ENCODE measurements at places on chromosomes 12 and 14.

DNA sequence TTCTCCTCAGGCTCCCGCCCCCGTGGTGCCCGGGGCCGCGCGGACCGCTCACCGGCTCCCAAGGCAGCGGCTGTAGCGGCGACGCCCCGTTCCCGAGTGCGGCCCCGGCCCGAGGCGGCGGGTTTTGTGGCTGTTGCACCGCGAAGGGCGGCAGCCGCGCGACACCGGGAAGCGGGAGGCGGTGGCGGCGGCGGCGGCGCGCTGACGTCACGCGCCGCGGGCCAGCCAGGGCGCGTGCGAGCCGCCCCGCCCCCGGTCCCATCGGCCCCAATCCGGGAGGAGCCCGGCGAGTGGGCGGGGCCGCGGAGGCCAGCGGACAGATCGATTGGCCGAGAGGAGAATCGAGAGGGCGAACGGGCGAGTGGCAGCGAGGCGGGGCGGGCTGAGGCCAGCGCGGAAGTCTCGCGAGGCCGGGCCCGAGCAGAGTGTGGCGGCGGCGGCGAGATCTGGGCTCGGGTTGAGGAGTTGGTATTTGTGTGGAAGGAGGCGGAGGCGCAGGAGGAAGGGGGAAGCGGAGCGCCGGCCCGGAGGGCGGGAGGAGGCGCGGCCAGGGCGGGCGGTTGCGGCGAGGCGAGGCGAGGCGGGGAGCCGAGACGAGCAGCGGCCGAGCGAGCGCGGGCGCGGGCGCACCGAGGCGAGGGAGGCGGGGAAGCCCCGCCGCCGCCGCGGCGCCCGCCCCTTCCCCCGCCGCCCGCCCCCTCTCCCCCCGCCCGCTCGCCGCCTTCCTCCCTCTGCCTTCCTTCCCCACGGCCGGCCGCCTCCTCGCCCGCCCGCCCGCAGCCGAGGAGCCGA lies at the start of gene YY1:
Gene YY1, plus strand, starts transcription at position 726 of the 792 bp plus-strand sequence. CDS start 101 bp downstream, outside the sequence.
- peak; percentile 82 for DNase-seq

DNA sequence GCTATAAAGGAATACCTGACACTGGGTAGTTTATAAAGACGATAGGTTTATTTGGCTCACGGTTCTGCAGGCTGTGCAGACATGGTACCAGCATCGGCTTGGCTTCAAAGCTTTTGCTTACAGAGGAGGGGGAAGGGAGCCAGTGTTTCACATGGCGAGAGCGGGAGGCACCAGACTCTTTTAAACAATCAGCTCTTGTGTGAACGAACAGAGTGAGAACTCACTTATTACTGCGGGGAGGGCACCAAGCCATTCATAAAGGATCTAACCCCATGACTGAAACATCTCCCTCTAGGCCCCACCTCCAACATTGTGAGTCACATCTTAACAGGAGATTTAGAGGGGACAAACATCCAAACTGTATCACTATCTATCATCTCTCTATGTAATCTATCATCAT lies 227.4 kb downstream of the TMEM132D start:
- peak; percentile 12 for DNase-seq

- DNase-seq: no peak
Measured at GRCh38 chr12:67474934-67475620, 173.5 kb upstream of the DYRK2 start.

DNA sequence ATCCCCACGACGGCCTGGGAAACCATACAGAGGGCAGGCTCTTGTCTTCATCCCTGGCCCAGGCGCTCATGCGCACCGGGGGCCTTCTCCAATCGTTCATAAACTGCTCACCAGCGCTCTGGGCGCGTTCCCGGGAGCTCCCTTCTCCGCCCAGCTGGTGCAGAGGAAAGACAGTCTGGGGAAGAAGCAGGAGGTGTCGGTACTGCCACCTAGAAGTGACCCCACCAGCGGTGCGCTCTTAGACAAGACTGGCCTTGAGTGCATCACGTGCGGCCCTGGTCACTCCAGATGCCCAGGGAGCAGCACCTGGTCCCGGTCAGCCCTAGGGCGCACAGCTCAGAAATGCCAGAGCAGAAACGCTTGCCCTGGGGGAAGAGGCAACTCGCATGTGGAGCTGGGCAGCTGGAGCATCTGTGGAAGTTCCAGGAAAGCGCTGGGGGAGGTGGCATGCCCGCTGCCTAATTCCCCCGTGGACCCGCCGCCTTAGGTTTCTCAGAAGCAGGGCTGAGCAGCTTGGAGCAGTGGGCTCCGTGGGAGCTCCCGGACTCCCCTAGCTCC lies 2.5 kb downstream of the GSC start:
- no peak for DNase-seq

DNA sequence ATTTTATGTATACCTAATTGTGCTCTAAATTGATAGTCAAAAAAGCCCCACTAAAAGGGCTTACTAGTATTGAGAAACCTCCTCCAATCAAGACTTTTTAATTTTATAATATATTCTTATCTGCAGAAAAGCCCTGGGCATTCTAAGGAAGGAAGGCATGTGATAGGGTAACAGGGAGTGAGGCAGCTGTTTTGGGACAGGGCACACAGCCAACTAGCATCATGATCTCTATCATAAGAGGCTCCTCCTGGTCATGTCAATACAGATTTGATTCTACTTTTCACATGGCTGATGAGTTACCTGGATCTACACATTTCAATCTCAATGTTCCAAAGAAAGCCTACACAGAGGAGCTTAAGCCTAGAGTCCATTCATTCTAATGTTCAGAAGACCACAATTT lies 9.1 kb downstream of the ADAM20 start:
- no peak for DNase-seq

GRCh38 chr14:37707716-37708115 lies 112.3 kb downstream of the TTC6 start:
- no peak for DNase-seq

DNA sequence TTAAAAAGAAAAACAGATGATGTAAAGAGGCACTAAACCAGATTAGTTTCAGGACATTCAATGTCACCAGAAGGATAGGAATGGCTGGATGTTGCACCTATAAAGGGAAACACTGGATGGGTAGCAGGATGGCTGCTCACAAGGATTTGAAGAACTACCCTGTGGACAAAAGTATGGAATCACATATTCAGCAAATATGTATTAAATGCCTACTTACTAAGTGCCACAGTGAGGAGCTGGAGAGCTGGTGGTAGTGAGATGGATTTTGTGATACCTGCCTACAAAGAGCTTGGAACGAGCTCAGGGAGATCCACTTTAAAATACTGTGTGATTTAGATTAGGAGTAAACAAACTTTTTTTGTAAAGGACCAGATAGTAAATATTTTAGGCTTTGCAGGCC lies 316.2 kb downstream of the PAWR start:
- DNase-seq: no peak

DNA sequence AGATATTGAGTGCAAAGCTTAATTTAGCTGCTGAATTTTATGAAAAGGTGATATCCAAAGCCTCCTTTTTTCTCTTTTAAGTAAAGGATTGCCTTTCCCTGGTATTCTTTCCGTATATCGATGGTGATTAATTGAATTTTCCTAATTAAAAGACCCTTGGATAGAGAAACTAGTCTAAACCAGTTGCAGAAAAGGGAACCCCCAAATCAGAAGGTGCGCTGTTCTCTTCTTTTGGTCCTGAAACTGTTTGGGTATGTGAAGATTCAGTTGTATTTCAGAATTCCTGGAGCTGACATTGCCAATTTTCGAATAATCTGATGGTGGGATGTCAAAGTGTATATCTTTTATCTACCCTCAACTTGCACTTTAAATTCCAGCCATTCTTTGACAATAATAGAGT lies 1.9 kb downstream of the GPHN start:
- DNase-seq: no peak

DNA sequence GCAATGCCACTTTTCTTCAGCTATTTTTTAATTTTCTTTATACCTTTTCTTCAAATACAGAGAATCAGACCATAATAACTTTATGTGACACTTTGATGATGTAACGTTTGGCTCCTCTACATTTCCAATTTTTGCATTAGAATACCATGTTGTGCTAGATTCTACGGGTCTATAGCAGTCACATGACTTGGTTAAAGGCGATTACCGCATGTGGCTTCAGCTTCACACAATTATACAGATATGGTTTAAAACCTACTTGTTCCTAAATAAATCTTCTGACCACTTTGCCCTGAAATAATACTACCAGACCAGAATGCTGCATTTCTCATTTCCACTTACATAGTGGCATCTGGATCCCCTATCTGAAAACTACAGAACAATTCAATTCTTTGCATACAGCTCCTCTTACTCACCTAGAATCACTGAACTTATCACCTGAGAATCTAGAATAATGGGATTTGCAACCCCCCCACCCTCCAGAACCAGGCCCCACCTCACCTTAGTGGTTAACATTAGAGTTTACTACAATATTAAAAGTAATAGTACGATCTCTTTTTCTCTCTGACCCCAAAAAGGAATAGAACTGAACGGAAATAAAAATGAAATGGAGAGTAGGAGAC lies 1.3 kb downstream of the MAX start:
- DNase-seq: no peak

DNA sequence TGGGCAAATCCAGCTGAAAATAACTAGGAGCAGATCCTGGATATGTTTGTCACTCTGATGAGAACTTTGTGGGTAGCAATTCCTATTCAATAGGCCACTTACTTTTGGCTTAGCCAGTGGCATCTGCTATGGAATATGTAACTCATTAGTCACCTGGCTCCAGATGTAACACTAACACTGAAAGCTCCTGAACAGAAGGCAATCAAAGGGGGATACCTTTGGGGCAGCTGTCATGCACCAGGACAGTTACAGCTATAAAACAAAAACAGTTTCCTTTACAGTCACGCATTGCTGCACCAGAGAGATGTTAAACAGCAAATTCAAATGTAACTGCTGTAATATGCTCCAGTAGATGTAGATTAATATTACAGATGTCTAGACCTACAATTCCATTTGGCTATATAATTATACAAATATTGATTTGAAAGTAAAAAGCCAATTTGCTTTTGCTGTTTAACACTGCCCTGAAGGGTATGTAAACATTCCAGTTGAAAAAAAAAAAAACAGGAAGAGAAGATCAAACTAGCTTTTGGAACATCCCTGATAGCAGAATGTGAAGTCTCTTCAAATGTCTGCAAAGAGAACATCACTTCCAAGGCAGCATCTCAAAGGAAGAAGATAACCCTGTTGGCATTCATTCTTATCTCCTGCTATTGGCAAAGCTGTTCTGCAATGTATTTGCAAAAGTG lies 18.4 kb downstream of the RACGAP1 start:
- DNase-seq: no peak

GRCh38 chr12:10170216-10170615 lies 1.7 kb downstream of the OLR1 start:
- no peak for DNase-seq

DNA sequence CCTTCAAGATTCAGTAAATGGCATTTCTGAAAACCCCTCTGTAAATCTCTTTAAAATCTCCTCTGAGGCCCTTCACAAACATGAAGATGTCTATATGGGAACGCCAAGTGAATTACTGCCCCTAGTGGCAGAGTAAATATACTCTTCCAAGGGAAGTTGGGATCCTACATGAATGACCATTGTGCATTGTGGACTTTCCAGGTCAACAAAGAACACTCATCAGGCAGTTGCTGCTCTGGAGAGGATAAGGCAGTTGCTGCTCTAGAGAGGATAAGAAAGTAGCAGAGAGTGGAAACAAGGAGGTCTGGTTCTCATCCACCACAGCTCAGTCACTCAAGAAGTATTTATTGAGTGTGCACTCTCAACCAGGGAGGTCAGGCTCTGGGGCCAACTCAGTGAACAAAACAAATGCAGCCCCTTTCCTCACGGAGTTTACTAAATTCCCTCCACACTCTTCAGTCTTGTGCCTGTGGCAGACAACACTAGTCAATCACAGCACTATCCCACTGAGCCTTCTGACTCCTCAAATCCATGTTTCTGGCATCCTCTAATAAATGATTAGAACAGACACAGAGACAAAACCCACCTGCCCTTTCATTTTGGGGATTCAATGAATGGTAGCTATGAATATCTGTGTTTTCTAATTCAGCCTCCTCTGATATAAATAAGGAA lies 52.9 kb downstream of the SVOP start:
- DNase-seq: no peak

DNA sequence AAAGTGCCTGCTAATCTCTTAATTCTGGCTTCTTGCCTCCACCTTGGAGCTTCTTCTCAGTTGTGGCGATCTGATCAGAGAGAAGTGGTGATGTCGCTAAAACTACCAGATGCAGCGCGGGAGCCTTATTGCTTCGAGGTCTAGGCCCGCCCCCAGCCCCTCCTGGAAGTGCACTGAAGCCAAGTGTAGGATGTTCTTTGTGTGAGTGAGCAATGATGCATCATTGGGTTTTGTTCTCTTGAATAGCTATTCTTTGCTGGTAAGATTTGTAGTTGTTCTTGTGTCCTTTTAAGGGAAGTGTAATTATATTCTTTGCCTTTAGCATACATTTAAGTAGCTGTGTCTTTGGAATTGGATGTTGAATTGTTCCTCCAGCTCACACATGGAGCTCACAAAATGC lies 35.8 kb downstream of the MTHFD1 start:
- peak; percentile 69 for DNase-seq

GRCh38 chr14:87908550-87908949 lies 84.4 kb downstream of the GALC start:
- DNase-seq: no peak

GRCh38 chr14:103908580-103908979 lies 19.7 kb upstream of the TDRD9 start:
- DNase-seq: no peak

GRCh38 chr14:72700338-72701236 lies 193.3 kb downstream of the DPF3 start:
- DNase-seq: no peak

DNA sequence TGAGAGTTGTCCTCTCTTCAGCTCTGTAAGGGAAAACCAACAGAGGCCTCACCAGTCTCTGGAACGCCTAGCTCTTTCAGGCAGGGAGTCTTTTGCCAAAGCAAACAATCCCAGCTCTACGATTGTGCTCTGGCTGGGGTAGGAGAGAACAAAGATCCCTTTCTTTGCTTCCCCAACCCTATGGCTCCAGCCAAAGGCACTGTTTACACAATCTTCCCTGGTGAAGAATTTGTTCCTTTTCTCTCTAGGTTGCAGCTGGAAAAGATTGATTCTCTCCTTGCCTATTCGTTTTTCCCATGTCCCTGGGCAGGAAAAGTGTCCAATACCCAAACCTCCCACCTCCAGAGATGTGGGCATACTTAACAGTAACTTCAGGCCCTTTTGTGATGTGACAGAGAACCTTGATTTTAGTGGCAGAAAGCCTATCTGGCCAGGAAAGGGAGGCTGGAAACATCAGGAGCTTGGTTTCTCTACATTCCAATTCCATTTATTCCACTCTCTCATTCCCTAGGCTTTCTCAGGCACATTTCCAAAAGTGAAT lies 16.8 kb downstream of the ATP5MC2 start:
- DNase-seq: peak; percentile 76

- no peak for DNase-seq
Measured at GRCh38 chr14:42508209-42508946, 901.7 kb downstream of the LRFN5 start.

- no peak for DNase-seq
Measured at GRCh38 chr12:52226446-52226845, 6.6 kb upstream of the KRT7 start.

All from nucleus accumbens (tissue), 56 donors.